ENCODE measurements at places on chromosomes 5 and 9. TPM values are rescaled to one million over a fixed set of nuclear protein-coding genes. Genes with fewer than 3 reads are reported as not detected.

The SH3PXD2B gene
- total RNA-seq, result 47.7 TPM

The CATSPER3 gene
- total RNA-seq, result 0.21 TPM

The DRD1 gene
- total RNA-seq, result not detected

The TNFAIP8 gene
- total RNA-seq, result 68.0 TPM

The ARID3C gene
- 0.50 TPM for total RNA-seq

The ZFP37 gene
- 0.68 TPM for total RNA-seq

All from nasal cavity respiratory epithelium epithelial cell of viscerocranial mucosa (primary cell).